ENCODE measurements at places on chromosomes 7 and 10.

- no peak for DNase-seq
These were observed 136.4 kb upstream of the ODAD2 start for GRCh38 chr10:28135258-28135657.

- DNase-seq: no peak
These were observed 47.0 kb downstream of the RGS10 start for GRCh38 chr10:119495545-119495944.

- no peak for DNase-seq
These were observed 153.0 kb upstream of the RHOBTB1 start for GRCh38 chr10:61097026-61097425.

DNA sequence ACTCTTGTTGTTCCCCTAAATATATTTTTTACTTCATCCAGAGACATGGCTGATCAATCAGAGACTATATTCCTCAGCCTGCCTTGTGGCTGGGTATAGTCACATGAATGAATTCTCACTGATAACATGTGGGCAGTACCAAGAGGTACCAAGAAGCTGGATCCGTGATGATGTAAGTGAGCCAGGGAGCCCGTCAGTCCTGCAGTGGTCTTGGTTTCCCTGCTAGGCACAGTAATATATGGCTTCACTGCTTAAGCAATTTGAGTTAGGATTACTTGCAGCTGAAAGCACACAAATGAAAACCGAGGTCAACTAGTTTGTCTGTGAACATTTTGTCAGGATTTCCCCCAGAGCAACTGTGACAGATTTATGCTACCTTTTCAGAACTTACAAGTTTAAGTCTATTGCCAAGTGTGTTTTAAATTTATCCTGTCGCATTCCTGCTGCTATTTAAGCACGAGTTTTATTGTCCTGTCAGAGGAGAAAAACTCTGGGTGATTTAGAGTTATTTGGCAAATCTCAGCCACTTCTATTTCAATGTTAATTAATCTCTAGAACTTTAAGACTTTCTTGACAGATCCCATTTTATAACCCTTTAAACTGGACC is 381.8 kb downstream of the PHF14 start:
- DNase-seq: no peak

- DNase-seq: no peak
These were observed 52.1 kb downstream of the STRA8 start for GRCh38 chr7:135285547-135286233.

GRCh38 chr10:96500519-96500918 is 13.2 kb downstream of the TLL2 start:
- DNase-seq: no peak

DNA sequence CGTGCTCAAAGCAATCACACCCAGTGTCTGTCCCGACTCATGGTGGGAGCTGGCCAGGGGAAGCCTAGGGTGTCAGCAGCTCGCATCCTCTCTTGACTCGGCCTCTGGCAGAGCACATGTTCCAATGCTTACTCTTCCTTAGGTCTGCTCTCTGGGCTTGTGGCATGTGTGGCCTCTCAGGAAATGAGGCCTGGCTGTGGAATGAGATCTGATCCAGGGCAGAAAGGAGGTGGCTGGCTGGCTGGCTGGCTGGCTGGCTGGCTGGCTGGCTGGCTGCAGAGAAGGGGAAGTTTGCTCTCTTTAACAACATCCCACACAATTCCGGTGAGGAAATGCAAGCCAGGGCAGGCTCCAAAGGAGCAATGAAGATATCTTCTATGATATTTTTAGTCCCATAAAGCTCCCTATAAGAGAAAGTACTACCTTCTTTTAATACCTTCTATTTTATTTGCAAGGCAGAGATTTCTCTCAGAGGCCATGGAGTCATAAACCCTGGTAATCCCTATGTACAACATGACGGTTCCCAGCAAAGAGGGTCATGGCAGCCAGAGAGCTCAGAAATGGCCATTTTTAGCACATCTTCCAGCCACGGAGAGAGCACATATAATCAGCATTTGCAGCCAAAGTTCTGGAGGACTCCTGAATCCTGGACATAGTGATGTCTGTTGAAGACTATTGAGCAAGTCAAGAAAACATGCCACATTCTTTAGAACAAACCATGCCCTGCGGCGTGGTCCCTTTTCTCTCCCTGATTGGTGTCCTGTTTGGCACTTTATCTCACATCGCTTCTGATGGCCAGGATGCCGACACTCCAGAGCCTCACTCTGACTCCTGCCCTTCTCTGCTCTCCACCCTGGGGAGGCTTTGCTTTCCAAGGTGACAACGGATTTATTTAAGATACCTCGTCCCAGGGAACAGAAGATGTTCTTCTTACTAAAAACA is 153.7 kb downstream of the FANK1 start:
- DNase-seq: no peak

GRCh38 chr10:33036670-33037069 is 78.6 kb upstream of the ITGB1 start:
- DNase-seq: no peak

GRCh38 chr10:118965096-118965495 is 64.4 kb upstream of the NANOS1 start:
- DNase-seq: no peak

- DNase-seq: no peak
These were observed 7.7 kb upstream of the ITPRIP start for GRCh38 chr10:104345941-104346340.

GRCh38 chr7:36775061-36775620 is 50.8 kb upstream of the AOAH start:
- no peak for DNase-seq

DNA sequence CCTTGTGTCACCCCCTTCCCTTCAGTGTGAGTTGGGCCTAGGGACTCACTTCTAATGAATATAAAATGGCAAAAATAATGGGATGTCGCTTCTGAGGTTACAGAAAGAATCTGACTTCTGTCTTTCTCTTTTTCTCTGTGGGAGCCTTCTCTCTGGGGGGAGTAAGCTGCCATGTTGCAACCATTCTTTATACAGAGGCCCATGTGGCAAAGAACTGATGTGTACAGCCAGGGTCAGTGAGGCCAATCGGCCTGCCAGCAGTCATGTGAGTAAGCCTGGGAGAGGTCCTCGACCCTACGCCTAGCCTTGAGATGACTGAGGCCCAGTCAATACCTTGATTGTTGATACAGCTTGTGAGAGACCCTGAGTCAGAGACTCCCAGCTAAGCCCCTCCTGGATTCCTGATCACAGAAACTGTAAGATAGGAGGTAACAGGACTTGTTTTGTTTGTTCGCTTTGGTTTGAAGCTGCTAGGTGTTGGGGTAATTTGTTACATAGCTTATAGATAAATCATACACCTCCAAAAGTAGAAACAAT is 1.7 kb downstream of the TCAF1 start:
- DNase-seq: no peak

- DNase-seq: no peak
These were observed 9.6 kb downstream of the DNMBP start for GRCh38 chr10:100000109-100000644.

GRCh38 chr7:41975849-41976248 is 261.2 kb downstream of the GLI3 start:
- no peak for DNase-seq

DNA sequence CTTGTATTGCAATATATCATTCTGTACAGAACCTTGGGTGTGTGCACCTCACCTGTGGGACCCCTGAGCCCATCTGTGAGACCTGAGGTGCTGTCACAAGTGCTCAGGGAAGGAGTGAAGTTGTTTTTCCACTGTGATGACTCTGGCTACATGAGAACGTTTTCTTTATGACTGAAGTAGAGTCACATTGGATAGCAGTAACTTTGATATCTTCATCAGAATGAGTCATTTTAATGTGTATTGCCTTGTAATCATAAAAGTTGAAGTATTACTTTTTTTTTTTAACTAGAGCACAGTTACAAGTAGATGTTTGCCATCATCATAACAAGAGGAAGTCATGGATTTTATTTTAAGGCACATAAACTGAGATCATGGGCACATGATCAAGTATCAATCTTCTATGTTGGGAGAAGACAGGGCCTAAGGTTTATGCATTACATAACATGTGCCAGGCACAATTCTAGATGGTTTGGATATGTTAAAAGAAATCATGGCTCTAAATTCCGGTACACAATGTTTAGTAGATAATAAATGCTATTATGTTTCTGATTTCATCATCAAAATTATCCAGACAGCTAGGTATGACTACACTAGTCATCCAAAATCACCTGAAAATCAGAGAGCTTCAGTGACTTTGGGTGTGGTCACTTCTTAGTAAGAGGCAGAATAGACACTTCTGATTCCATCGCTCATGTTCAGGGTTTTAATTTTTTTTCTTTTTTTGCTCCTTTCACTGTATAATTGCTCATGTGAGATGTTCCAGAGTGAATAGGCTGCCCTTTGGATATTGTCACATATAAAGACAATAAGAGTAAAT is 82.7 kb upstream of the KLF6 start:
- DNase-seq: no peak

DNA sequence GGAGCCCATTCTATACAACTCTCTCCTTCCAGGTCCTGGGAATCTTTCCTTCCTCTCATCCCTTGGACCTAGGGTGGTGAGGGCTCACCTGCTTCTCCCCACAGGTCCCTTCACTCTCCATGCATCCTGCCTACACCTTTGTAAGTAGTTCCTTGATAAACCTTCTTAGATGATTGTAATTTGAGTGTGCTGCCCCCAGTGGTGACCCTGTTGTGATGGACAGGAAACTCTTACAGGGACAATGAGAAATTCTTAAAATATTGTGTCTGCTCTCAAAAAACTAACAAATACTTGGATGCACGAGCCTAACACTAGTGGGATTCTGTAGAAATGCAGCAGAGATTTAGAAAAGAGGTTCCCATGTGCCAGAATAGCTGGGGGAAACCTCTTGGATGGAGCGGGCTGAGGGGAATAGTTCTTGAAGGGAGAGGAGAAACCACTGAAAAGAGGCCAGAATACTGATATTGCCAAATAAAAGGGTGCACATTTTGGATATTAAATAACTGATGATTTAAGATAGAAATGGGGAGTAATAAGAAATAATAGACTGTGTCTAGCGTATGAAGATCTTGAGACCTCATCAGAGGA is 6.7 kb upstream of the PAXIP1 start:
- no peak for DNase-seq

Data from GM04503 (cell line).